ENCODE measurements at places on chromosomes 5 and 9.

DNA sequence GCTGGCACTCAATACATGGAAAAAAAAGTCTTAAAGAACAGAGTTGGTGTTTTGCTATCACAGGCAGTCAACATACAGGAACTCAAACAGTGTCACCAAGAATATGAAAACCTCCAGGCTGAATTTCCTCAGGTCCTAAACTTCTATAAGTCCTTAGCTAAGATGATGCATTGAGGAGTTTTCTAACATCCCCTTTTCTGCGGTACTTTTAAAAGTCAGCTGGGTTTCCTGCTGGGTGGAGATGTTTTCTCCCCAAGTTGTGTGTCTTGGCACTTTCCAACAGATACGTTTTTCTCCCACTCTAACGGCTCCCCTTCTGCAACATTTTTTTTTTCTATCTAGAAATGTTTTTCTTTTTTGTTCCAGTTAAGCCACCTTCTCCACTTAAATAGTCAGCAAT, 244.8 kb upstream of the HAPLN1 start:
- no peak for DNase-seq

GRCh38 chr5:5436203-5436760, 13.8 kb downstream of the ICE1 start:
- no peak for DNase-seq

- DNase-seq: peak; percentile 63
Observed at GRCh38 chr9:98995059-98995671, 51.5 kb downstream of the COL15A1 start.

DNA sequence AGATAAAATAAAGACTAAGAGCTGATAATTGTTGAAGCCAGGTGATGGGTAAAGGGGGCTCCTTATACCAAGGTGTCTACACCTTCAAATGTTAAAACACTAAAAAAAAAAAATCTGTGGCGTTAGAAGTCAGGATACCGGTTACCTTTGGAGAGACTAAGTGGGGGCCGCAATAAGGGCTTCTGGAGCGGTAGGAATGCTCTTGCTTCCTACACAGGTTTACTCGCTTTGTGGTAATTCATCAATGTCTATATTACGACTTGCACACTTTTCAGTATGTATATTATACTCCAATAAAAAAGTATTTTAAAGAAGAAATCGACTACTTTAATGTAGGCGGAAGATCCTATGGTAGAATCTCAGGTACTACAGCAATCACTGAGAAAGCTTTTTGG, 12.5 kb downstream of the MRPS27 start:
- no peak for DNase-seq

- DNase-seq: no peak
Observed at GRCh38 chr9:134391319-134392231, 65.3 kb downstream of the RXRA start.

- DNase-seq: no peak
Observed at GRCh38 chr5:67879620-67880510, 335.7 kb upstream of the PIK3R1 start.

DNA sequence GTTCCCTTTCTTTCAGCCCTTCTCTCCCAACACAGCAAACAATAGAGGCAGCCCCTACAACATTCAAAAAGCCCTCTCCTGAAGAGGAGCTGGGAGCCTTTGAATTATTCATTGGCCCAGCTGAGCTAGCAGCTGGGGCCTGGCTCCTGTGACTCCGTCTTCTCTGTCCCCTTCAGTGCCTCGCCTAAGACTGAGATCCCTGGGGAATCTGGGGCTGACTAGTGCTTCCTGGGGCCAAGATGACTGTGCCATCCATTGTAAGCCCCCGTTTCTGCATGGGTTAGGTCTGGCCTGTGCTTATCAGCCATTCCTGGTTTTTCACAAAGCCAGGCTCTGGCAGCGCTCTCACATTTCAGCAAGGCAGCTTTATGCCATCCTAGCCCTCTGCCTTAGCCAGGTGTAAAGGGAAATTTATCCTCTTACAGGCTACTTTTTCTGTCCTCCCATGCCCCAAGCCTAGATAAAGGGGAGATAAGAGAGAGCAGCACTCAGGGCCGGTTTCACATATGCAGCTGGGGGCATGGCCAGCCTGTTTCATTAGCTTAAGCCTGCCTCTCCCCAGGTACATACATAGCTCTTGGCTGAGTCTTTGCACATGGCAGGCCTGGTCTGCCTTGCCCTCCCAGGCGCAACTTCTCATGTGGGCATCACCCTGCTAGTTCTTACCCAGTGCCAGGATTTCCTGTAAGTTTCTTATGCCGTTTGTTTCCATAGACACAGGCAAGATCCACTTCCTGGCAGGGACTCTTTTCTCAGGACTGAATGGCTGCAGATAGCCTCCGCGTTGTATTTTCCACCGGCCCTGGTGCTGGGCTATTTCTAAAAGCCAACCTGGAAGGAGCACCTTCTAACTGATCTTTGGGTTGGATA, 15.8 kb downstream of the PTPA start:
- DNase-seq: no peak

- no peak for DNase-seq
Observed at GRCh38 chr9:26870292-26870691, 22.3 kb downstream of the CAAP1 start.

DNA sequence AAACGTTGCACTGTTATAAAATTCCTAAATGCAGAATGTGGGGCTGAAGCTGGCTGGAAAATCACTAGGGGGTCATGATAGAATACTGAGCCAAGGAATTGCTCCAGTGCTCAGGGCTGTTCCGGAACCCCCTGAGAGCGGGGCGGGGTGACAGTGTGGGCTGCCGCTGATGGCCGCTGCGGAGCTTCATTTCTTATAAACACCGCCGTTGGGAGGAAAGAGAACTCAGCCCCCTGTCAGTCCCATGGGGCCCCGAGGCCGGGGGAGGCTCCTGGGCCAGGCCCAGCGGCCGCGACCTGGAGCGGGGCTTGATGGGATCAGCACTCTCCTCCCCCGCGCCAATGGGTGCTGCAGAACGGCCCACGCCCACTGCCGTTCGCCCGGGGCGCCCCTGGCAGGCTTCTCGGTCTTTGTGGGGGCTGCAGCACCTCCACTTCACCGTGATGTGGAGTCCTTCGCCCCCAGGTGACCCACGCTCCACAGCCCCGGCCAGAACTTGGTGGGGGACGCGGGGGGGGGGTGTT, 5.2 kb upstream of the IRF1 start:
- DNase-seq: peak; percentile 91

DNA sequence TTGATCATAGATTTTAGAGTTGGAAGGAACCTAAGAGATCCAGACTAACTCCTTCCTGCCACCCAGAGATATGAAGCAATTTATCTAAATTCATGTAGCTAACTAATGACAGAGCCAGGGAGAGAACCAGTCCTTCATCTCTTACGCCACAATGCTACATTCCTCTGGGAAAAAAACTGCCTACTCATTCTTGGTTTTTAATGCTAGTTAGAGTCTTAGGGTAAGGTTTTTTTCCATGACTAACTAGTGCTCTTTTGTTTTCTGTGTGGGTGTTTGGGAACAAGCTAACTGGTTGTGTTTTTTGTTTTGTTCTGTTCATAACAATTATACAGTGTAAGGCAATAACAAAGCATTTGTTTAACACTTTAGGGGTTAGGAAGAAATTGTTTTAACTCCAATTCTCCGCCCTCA, 52.4 kb downstream of the SLC44A1 start:
- no peak for DNase-seq

DNA sequence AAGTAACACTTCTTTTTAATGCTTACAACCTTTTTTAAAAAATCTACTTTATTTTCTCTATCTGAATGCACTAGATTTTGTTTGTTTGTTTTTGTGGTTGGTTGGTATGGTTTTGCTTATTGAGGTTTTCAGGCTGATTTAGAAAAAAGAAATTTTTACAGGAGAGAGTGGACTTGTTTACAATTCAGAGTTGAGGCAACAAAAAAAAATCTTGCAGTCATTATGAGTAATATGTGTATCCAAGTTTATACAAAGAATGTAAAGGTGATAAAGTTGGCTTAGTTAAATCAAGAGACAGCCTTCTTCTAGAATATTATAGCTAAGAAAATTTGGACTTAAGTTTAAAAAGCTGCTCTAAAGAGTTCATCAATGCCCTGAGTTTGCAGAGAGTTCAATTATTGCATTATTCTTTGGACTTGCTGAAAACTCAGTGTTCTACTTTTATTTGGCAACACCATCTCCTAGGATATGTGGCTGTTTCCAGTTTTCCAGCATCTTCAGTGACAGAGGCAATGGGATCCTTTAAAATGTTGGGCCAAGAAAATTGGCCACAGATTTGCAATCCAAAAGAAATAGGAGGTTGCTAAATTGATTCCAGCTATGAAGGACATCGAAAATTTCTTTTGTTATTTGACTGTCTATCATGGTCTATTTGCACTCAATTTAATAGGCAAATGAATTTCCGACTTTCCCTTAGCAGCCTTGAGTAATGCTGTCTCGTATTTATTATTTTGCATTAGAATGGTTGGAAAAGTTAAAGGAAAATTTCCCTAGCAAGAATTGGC, 10.7 kb downstream of the STK32A start:
- no peak for DNase-seq

GRCh38 chr5:14410394-14411201, 171.0 kb upstream of the OTULINL start:
- no peak for DNase-seq

- DNase-seq: no peak
Observed at GRCh38 chr5:113040672-113041260, 64.2 kb downstream of the DCP2 start.

GRCh38 chr9:136099542-136099941, 4.5 kb upstream of the NACC2 start:
- DNase-seq: no peak

GRCh38 chr5:16076657-16077056, 102.9 kb downstream of the MARCHF11 start:
- DNase-seq: no peak

DNA sequence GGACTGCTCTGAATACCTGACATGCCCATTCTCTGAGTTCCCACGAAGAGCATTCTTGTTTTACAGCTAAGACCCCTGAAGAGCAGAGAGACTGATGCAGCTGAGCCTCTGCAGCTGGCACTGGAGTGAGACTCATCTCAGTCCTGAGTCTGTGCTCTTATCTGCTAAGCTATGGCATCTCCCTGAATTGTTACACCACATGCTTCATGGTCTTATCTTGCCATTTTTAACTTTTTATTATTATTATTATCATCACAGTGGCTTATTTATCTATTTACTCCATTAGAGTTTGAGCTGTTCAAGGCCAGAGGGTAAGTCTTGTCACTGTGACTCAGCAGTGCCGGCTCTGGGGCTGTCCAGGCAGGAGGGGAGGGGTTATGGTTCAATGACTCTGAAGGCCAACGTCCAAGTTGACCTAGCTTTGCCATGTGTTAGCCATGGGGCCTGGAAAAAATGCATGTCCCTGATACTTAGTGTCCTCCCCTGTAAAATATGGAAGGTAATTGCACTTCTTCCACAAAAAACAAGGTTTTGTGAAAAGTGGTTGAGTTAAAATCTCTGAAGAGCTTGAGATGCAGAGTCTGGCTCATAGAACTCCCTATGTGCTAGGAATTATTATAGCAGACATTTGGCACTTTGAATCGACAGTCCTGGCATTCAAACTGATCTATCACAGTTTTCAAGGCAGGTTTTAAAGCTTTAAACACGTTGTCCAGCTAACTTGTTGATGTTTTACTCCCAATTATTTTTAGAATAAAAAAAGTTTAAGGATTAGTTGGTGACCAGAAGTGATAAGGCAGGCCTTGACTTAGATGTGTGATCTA, 94.6 kb downstream of the ALDH1A1 start:
- no peak for DNase-seq

DNA sequence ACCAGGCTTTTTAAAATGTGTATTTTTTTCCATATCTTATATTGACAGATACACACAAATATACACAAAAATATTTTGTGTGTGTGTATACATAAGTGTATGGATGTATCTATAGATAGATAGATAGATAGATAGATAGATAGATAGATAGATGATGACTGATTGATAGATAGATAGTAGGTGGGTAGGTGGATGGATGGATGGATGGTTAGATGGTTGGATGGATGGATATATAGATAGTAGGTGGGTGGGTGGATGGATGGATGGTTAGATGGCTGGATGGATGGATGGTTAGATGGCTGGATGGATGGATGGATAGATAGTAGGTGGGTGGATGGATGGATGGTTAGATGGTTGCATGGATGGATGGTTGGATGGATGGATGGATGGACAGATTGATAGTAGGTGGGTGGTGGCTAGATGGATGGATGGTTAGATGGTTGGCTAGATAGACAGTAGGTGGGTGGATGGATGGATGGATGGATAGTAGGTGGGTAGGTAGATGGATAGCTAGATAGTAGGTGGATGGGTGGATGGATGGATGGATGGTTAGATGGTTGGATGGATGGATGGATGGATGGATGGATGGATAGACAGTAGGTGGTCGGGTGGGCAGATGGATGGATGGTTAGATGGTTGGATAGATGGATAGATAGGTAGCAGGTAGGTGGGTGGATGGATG, 156.2 kb downstream of the NR3C1 start:
- DNase-seq: no peak

DNA sequence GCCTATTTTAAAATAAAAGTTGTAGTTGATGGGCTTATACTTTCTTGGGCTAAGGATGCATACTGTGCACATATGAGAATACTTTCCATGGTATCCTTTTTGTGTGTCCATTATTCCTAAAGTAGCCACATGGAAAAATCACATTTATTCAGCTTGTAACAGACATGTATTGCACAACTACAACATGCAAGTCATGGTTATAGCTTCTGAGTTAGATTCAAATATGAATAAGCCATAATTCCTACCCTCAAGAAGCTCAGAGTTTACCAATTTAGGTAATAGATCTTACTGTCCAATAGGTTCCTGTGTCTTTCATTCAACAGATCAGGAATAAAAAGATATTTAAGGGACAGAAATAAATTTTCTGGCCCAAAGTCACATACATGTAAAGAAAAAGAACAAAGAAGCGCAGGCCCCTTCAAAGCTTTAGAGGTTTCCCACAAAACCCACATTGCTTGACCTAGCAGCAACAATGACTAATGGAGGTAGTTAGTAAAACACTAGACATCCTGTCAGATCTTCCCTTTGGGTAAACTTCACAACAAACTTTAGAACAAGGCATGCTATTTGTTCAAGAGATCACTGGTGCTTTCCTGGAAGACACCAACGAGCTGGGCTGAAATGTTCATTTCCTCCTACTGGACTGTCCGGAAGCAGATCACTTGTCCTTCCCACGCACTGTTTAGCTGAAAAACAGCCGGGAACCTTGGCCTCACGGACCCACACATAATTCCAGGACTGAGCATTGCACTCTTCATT, 78.4 kb upstream of the ITGA1 start:
- no peak for DNase-seq

- no peak for DNase-seq
Observed at GRCh38 chr5:34915856-34916192, 313 bp downstream of the BRIX1 start.

- no peak for DNase-seq
Observed at GRCh38 chr5:161027763-161028162, 175.8 kb upstream of the ATP10B start.

DNA sequence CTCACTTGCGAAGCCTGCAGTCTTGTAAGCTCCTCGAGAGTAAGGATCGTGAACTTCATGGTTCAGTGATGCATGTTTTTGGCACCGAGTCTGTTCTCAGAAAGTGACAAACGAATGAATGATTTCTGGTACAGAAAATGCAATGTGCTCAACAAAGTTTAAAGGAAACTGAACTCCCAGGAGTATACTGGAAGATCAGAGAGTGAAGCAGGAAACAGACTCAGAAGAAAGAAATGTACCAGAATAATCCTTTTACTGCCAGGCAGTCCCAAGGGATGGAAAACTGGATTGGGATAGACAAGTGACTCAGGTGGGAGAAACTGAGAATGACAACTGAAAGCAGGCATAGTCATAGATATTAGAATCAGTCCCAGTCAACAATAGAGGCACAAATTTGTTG, 420.6 kb downstream of the CTNND2 start:
- DNase-seq: no peak

- no peak for DNase-seq
Observed at GRCh38 chr5:38094889-38095288, 163.5 kb upstream of the EGFLAM start.

All from left forelimb (tissue), 1 donor.